ENCODE measurements at places on chromosomes 7 and 10.

DNA sequence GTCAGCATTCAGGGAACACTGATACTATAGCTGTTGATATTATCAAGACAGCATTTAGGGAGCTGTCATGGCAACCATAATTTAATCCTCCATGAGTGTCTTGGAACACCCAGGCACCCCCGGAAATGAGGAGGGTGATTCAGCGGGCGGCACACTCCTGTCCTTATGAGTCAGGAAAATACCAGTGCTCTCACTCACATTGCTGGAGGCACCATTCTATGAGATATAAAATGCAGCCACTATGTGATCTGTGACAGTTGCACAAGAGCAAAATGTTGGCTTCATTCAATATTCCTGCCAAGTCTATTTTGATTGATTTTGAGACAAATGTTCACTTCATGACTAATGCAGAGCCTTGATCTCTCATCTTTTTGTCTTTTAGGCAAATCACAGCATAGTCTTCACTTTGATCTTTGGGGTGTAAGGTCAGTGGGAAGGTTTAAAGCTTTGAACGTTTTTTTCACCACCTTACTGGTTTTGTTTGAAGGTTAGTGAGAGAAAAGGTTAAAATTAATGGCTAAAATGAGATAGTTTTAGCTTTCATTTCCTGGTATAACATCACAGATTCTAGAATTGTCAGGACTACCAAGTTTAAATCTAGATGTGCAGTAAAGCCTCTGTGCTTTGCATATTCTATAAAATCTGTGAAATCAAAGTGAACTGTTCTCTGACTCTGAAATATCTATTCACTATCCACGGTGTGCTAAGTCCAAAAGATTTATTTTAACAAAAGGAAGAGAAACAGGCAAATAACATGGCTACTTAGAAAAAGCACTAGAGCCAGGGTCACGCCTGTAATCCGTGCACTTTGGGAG, 12.4 kb upstream of the ARHGAP12 start:
- DNase-seq, result no peak

DNA sequence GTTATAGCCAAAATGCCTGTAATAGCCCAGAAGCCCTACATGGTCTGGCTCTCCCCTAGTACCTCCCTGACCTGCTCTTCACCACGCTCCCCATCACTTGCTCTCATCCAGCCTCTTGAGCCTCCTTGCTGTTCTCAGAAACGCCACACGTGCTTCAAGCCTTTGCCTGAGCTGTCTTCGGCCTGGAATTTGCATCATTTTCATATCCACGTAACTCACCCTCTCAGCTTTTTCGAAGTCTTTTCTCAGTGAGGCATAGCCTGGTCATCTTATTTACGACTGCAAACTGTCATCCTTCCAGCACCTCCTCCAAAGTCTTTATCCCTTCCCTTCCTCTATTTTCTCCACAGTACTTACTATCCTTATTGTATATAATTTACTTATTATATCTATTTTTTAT, 151.0 kb upstream of the AHR start:
- no peak for DNase-seq

DNA sequence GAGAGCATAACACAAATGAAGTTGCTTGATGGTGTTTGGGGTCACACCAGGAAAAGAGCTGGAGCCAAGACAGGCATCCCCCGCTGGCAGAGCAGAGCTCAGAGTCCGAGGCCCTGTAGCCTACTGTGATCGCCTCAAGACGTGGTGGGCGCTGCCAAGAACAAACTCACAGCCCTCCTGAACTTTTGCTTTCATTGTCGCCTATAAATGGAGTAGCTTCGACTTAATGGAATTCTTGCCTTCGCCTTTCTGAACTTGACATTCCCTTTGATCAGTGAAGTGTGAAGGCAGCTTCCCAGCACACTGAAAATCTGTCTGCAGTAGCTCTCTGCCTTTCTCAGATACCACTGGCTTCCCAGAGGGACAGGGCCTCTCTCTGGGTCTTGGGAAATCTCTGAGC, 21.3 kb downstream of the CPXM2 start:
- no peak for DNase-seq

DNA sequence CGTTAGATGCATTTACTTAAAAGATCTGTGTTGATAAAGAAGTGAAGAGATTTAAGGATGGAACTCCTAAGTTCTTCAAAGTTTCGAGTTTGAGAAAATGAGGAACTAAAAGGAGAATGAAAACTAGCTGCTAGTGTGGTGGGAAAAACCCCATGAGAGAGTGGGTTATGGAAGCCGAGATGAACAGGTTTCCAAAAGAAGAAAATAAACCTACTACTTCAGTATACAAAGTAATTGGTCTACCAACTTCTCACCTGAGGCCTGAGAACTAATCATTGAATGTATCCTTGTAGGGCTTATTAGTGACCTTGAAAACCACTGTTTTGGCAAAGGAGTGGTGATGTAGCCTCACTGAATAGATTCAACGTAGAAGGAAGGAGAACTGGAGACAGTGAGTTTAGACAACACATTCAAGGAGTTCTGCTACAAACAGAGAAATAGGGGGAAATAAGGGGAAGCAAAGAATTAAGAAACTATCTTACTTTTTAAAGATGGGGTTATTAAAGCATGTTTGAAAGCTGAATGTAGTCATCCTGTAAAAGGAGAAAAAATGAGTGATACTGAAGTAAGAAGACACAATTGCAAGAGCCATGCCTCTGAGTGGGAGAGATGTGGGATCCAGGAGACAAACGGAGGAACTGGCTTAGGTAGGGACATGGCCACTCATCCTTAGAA, 50.8 kb downstream of the CH25H start:
- DNase-seq, result no peak

DNA sequence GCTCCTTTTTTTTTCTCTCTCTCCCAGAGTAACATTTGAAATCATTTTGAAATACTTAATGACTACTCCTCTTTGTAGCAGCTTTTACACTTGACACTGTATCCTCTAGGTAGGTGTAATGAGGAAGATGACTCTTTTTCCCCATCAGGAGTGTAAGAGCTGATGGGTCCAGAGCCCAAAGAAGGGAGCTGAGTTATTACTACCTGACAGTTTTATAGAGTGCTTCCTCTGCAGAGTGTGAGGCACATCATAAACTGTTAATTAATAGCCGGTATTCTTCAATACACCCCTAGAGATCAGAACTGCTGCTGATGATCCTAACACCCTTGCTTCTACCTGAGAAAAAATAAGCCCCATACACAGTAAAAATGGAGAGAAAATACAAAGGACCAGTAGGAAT, 279.8 kb upstream of the SEMA3A start:
- DNase-seq, result no peak

- DNase-seq, result no peak
Measured at GRCh38 chr10:133405272-133405671, 11.3 kb downstream of the MTG1 start.

- no peak for DNase-seq
Measured at GRCh38 chr10:65670087-65670486, 1255.7 kb upstream of the LRRTM3 start.

DNA sequence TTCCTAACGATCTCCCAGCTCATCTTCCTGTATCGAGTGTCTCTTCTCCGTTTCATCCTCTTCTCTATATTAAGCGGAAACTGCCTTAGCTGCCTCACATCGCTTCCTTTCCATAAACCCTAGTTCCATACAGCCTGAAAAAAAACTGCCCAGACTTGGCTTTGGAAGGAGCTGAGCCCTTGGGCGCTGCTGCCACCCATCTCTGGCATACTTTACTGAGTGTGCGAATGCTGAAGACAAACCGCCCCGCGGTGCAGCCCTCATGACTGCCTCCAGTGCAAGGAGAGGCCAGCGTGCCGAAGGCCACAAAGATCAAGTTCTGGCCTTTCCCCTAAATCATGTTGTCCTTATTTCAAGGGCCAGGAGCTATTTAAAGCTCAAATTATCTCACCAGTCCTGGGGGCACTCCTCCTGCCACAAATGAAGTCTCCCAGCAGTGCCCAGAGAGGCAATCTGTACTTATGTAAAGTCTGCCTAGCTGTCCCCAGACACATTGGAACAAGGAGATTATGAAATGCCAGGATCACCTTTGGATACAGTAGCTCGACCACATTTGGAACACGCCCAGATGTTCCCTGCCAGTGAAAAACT, 25.2 kb downstream of the YWHAG start:
- DNase-seq, result no peak

GRCh38 chr7:49618028-49618427, 155.4 kb upstream of the VWC2 start:
- DNase-seq, result no peak

- no peak for DNase-seq
Measured at GRCh38 chr7:150787321-150788281, 12.6 kb downstream of the TMEM176B start.

- DNase-seq, result no peak
Measured at GRCh38 chr7:94532676-94533075, 23.1 kb downstream of the CASD1 start.

DNA sequence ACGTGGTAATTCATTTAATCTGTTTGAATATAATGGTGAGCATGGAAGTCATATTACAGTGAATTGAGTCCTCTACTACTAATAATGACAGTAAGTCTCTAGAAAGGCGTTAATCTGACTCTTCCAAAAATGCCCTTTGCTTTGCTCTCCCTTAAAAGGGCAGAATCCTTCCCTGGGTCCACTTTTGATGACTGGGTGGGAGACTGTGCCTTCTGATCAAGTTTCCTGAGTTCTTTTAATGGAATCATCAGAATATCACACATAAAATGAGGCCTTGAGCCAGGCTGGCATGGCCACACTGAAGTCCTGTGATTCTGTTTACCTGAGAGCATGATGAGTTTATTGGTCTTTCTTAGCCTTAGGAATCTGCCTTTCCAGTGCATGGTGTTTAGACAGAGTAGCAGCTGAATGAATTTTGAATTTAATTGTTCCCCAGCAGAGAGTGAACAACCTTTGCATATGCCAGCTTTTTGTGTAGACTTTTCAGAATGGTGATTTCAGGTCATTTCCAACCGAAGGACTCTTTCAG, 33.3 kb downstream of the PAPSS2 start:
- no peak for DNase-seq

GRCh38 chr10:17003151-17003550, 126.5 kb downstream of the CUBN start:
- DNase-seq, result no peak

DNA sequence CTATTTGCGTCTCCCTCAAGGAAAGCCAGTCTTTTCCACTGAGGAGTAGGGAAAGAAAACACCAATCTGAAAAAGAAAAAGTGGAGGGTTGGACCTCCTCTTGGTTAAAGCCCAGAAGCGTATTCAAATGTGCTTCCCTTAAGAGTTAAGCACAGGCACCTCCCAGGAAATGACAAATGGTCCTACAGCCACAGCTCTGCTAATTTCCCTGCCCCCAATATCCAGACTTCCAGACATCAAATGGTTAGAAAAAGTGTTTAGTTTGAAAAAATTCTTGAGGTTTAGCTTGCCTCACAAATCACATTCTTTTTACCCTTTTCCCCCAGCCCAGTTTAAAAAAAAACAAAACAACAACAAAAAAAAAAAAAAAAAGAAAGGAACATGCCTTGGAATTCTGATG, 19.0 kb upstream of the COL1A2 start:
- no peak for DNase-seq

DNA sequence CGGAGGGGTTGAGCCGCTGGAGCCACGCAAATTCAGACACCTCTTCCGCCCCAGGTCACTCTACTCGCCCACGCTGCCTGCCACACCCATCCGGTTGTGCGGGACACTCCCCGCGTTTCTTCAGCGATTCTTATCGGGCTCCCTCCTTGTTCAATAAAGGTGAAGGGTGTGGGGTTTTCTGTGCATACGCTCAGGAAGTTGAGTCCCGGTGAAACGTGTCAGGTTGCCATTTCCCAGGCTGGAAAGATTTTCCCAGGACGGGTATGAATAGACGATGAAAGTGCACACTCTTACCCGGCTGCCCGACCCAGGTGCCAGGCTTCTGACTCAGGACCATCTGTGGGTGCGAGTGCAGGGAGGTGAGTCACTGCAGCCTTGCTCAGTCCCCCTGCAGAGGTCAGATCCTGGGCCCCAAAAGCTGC, 22.0 kb downstream of the KLF6 start:
- no peak for DNase-seq

DNA sequence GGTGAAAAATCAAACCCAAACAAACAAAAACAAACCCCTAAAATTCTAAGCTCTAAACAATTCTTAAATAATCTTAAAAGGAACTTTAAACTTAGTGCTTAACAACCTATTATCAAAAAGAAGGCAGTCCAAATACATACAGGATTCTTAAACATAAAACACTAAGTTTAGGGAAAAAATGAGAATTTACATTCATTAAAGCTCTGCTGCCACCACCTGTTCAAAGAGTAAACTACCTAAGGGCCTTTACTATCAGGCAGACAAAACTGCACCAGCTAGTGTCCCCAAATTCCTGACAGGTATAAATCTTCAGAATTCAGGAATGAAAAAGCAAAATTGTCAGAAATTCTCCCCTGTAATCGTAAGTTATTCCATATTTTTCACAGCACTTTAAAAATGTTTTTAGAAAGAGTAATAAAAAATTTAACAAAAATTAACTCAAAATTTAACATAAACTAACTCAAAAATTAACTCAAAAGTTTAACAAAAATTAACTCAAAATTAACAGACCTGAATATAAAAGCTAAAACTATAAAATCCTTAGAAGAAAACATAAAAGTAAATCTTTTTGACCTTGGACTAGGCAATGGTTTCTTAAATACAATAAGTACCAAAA, 55.1 kb downstream of the PDZD8 start:
- no peak for DNase-seq

DNA sequence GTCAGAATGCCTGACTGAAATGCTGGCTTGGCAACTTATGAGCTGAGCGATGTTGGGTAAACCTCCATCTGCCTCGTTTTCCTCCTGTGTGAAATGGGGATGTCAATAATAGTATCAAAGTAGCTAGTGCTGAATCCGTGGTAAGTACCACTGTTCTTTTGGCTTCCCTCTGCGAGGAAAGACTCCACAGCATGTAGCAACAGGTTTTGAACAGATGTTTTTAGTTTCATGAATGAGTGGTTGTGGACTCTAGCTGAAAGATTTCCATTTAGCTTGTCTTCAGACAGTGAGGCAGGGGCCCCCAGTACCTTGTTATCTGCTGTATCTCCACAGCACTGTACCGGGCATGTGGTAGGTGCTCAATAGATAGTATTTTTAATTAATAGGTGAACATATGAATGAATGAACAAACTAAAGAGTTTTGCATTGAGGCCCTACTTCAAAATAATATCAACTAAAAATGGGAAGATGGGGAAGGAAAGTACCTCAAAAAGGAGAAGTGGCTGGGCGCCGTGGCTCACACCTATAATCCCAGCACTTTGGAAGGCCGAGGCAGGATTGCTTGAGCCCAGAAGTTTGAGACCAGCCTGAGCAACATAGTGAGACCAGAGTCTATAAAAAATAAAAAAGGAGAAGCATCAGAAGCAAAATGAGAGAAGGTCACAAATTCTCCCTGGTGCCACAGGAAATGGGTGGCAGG, 5.6 kb upstream of the DLG5 start:
- DNase-seq, result no peak

- no peak for DNase-seq
Measured at GRCh38 chr7:16293669-16294425, 127.5 kb downstream of the CRPPA start.

GRCh38 chr7:37932543-37932942, 12.1 kb downstream of the EPDR1 start:
- no peak for DNase-seq
